ENCODE measurements at places on chromosomes 2 and 18.

GRCh38 chr2:135985826-135986393 lies 484 bp upstream of the DARS1 start:
- no peak for DNase-seq

GRCh38 chr2:85119900-85120299 lies 13.3 kb upstream of the TCF7L1 start:
- DNase-seq: no peak

GRCh38 chr2:134739879-134740301 lies 21.1 kb upstream of the TMEM163 start:
- no peak for DNase-seq

DNA sequence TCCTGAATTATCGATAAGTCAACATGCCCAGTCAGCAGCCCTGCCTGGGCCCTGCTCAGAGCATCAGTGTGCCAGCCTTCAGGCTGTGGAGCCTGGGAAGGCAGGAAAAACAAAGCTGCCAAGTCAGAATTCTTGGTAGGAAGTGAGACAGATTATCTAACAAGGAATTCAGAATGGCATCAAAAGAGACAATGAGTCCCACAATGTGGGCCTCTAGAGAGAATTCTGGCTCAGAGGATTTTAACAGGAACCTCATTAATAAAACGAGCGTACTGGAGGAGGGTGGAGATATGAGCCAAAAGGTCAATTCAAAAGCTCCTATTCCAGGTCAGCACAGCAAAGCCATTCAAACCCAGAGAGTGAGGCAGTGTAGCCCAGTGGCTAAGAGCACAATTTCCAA lies 327.6 kb upstream of the MMADHC start:
- DNase-seq: no peak
